ENCODE measurements at places on chromosomes 11 and 22.

DNA sequence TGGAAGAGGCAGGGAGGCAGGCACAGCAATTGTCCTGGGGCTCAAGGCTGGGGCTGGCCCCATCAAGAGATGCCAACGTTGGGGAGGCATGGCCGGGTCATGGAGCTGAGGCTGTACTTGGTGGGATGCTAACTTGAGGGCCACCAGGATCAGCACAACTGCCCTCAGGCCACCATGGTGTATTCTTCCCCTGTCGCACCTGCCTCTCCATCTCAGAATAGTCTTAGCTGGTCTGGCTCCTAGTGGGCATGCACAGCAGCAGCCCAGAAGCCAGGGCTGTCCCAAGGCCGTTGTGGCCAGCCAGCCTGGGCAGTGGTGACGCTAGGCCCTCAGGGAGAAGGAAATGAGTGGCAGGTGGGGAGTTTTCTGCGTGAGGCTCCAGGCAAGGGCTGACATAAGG is 91.3 kb downstream of the DHCR7 start:
- no peak for DNase-seq

DNA sequence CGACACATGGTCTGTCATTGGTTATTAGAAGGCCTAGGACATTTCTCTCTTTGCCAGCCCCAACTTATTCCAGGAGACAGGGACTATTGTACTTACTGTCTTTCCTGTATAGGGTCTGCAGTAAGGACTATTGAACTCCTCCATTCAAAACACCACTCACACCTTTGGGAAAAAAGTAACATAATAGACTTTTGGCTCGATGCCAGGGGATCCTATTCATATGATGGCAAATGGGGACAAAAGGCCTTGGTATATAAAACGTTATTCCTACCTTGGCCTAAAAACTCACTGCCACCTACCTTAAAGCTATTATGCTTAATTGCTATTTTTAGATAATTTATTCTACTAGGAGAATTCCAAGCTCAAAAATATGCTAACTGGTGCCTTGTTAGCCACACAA is 6.3 kb upstream of the NDUFC2 start:
- no peak for DNase-seq

GRCh38 chr11:59187587-59187986 is 15.7 kb downstream of the DTX4 start:
- no peak for DNase-seq

GRCh38 chr22:42376711-42377554 is 55.3 kb downstream of the NFAM1 start:
- peak; percentile 91 for DNase-seq

- DNase-seq = peak; percentile 56
Observed at GRCh38 chr22:29481265-29482000, 1.4 kb downstream of the NEFH start.

GRCh38 chr11:63979426-63979825 is 5.0 kb downstream of the COX8A start:
- no peak for DNase-seq

- DNase-seq = no peak
Observed at GRCh38 chr11:34997952-34998528, 81.6 kb downstream of the PDHX start.

DNA sequence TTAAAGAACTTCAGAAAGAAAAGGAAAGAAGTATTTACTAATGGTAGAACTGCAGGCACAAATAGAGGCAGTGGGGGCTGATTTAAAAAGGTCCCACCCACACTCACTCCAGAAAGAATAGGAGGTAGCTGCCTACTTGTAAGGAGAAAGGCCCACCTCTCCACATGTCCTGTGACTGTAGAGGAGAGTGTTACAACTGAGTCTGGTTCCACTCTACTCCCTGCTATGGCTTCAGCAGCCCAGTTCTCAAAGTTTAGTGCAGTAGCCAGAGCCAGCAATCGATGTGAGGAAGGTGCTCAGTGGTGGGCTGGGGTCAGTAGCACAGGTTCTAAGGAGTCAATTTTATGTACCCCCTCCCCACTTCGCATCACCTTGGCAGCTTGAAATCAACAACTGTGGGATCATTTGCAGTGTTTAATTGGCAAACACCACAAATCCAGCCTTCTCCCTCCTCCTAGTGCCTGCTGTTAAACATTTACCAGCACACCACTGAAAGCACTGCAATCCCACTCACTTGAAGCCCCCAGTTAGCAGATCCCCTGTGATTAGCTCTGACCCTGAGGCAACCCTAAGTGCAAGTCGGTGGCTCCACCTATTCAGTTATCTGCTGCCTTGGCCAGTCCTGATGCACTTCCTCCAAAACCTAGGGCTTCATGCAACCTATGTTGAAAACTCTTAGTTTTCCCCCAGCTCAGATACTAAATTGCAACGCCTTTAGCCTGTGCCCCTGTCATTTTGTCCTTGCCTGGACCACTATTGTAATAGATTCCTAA is 146.6 kb downstream of the BBOX1 start:
- no peak for DNase-seq

- DNase-seq = no peak
Observed at GRCh38 chr11:25068451-25068850, 571.6 kb downstream of the LUZP2 start.

DNA sequence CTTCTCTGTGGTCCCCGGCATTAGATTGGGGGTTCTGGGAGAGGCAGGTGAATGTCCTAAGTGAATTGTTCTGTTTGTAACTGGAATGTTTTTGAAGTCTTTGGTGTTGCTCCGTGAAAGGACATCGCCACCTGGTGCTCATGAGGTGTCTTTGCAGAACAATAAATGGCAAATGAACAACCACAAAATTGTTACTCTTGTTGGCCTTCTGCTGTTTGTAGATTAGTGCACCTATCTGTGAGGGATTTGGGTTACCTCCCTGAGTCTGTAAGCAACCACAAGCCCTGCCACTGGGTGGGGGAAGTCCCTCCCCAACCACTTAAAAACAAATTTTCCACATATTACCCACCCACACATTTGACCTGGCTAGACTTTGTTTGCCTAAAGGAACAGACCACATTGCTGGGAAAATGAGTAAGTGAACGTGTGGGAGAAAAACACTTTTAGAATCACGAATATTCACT is 4.7 kb downstream of the MPEG1 start:
- peak; percentile 62 for DNase-seq

GRCh38 chr11:19595499-19595839 is 117.2 kb upstream of the NAV2 start:
- DNase-seq = no peak

DNA sequence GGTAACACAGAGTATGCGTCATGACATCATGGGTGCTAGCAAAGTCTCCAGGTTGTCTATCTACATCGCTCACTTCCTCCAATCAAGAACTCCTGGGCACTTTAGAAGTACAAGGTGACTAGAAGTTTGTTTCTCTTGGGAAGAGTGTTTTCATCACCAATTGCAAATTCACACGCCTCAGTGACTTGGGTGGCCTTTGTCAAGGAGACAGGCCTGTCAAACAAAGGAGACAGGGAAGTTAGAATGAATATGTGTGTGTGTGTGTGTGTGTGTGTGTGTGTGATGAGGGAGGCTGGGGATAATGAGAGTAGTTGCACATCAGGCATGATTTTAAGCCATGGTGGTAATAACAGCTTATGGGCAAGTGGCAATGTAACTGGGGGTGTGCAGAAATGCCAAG is 953.2 kb downstream of the OPCML start:
- DNase-seq = peak; percentile 35

- no peak for DNase-seq
Observed at GRCh38 chr22:43168471-43169309, 17.3 kb downstream of the TSPO start.

- DNase-seq = no peak
Observed at GRCh38 chr22:30416403-30416802, 9.2 kb upstream of the MTFP1 start.

DNA sequence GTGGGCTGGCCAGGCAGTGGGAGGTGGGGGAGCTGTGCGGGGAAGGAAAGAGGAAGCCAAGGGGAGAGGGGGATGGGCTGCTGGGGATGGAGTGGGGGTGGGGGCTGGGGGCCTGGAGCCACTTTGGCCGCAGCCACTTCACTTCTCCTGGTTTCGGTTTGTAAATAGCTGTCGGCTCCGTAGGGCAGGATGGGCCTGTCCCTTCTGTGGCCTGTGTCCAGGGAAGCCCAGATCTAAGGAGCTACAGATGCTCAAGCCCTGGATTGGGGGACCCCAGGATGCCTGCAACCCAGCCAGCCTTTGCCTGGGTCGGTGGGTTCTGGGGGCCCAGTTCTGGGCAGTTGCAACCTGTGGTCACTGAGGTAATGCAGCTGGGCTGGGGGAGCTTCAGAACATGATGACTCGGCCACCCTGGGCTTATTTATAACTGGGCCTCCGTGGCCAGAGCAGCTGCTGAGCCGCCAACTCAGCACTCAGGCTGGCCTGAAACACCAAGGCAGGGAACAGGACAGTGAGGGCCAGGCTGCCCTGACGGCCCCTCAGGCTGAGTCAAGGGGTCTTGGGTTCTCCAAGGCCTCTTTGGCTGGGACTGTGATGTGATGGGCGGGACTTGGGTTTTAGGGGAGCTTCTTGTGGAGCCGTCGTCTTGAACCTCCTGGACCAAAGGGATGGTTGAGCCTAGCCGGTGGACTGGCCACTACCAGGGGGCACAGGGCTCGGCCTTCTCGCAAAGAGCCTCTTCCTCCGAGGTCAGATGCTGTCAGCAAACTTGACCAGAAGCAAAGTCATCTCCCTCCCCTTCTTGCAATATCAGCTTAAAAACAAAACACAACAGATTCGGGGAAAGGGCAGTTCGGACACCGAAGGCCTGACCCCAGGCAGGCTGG is 15.0 kb upstream of the SLC39A13 start:
- DNase-seq = peak; percentile 0

DNA sequence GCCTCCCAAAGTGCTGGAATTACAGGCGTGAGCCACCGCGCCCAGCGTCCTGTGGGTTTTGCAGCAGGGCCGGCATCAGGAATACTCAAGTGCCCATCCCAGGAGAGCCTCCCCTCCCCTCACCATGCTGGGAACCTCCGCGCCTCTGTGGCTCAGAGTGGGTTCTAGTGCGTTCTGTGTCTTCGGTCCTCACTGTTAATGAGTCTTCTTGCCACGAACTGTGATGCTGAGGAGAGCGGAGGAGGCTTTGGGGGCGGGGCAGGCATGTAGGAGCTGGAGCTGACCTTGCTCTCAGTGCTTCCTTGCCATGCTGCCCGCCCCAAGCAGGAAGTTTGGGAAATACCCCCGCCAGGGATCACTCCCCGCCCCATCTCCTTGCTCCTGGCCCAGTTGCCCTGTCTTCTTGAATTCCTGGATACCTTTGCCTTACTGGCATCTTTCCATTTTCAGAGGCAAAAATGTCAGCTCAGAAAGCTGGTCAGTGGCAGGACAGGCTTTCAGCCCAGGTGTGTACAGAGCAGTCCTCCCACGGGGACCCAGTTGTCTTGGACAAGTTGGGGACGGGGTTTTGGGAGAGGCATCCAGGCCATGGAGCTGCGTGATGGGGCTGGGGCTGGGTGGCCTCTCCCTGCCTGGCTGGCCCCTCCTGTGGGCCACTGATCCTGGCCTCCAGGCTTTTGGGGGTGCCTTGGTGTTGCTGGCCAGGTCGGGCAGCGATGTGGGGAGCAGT is 5.1 kb downstream of the GRAMD4 start:
- DNase-seq = no peak

DNA sequence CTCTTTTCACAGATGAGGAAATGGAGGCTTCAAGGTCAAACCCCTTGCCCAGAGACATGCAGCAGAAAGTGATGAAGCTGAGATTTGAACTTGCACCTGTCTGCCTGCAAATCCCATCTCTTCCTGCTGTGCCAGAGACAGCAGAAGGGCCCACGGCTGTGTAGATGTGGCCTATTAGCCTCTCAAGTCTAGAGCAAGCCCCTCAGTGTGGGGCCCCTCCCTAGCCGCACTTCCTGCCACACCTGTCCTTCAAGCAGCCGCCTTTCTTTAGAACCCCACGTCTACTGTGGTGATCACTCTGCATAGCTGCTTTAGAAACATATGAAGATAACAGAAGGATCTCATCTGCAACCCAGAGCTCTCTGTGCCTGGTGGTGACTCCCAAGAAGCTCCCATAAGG is 41.2 kb upstream of the JAM3 start:
- no peak for DNase-seq

DNA sequence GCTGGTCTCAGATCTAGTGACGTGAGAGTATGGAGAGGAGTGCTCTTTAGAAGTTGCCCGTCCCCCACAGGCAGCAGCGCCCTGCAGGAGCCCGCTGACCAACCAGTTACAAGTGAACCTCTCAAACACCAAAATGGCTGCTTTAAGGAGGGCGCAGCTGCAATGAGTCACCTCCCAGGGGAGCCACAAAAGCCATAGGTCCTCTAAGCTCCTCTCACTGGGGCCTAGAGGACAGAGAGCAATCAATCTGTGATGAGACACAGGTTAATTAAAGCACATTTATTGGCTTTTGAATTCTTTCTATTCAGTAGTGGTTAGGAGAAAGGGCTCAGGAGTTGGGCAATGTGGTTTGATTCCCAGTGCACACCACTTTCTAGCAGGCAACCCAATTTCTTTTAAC is 15.5 kb upstream of the RAPSN start:
- DNase-seq = peak; percentile 80

DNA sequence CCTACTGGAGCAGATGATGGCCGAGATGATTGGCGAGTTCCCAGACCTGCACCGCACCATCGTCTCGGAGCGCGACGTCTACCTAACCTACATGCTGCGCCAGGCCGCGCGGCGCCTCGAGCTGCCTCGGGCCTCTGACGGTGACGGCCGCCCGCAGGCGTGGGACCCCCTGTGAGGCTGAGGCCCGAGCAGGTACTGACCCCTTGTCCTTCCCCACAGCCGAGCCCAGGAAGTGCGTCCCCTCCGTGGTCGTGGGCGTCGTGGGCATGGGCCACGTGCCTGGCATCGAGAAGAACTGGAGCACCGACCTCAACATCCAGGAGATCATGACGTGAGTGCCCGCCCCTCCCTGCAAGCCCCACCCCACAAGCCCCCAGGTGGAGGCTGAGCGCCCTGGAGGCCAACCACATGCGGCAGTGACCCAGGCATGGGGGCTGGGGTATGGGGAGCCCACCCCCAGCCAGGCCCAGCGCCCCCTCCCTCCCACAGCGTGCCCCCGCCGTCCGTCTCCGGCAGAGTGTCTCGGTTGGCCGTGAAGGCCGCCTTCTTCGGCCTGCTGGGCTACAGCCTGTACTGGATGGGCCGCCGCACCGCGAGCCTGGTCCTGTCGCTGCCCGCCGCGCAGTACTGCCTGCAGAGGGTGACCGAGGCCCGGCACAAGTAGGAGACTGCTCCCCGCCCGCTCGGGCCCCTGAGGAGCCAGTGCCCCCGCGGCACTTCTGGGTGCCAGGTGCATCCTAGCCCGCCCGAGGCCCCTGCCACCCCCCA is 2.8 kb upstream of the SELENOO start:
- DNase-seq = no peak

DNA sequence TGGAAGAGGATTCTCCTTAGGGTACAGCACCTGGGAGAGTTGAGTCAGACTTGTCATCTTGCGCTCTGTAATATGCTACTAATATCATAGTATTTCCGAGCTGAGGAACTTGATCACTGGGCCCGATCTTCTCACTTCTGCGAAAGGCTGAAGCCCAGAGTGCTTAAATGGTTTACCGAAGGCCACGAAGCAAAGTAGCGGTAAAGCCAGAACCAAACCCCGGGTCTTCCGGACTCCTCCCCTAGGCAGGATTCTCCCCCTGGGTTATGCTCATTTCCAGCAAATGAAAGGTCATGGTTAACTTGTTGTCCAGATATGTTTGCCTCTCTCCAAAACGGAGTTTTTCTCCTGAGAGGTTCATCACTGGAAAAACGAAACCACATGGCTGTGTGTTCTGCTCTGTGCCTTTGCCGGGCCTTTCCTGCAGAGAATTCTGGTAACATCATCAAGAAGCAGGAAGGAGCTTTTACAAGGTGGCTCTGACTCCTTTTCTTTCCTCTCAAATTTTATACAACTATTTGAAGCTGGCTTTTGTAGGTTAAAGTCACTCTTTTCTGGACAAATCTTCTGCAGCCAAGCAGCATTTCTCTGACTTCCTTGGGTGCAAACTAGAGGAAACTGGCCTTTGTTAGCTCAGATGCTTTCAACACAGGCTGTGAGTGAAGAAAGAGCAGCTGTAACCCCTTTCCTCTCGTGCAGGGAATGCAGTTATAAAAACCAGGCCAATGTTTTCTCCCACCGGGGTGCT is 35.5 kb downstream of the UBASH3B start:
- peak; percentile 18 for DNase-seq

Data from neural progenitor cell (in vitro differentiated cells).